Coronary artery (tissue), 2 donors: ENCODE measurements at places on chromosomes 16 and 17.

DNA sequence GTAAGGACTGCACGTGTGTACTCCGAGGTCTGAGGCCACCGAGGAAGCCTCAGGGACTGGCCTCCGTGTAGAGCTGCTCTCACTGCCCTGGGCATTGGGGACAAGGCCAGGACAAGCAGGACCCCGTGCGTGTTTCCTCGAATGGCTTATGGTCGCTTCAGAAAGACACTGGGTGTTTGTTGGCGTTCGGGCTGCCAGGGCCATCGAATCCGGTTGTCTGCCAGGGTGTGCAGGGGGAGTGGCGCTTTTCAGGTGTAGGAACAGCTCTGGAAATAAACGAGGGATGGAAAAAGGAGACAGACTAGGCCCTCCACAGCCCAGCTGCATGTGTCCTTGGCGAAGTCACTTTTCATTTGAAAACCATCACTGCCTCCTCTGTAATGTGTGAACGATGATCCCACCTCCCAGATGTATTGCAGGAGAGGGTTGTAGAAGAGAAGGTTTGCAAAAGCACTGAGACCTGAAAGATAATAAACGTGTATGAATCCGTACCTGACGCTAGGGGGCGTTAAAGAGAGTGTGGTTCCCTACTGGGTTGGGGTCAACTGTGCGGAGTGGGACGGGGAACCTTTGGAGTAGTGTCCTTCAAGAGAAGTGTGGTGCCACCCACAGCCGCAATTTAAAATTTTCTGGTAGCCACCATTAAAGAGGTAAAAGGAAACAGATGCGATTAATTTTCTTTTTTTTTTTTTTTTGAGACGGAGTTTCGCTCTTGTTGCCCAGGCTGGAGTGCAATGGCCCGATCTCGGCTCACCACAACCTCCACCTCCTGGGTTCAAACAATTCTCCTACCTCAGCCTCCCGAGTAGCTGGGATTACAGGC lies 2.1 kb upstream of the ZSCAN10 start:
- DNase-seq: no peak

DNA sequence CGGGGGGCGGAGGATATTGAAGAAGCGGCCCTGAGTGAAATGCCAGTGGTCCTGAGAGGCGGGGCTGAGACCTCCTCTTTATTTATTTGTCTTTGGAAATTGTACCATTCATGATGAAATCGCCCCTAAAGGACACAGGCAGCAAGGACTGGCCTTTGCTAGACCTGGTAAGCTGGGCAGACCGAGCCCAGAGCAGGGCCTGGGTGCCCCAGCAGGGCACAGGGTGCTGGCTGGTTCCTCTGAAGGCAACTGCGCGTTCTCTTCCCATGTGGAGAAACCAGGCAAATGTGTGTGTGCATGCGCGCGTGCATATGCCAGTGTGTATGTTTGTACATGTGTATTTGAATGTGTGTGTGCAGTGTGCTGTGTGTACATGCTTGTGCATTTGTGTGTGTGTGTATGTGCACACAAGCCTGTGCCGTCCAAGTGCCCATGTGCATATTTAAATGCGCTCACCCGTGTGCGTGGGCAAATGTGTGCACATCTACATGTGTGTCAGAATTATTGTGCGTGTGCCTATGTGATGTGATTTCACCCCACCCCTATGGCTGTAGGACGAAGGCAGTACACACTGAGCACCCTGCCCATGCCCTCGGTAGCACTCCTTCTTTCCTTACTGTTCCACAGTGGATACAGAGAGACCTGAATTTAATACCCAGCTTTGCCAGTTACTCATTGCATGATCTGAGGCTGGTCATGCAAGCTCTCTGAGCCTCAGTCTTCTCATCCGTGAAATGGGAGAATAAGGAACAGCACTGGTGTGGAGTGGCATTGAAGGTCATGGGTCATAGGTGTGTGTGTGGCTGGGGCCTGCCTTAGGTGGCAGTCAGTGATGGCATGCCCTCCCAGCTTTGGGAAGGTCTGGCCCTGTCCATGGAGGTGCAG lies 105.2 kb downstream of the CMIP start:
- DNase-seq: no peak

GRCh38 chr17:15883617-15884111 lies 61.3 kb upstream of the ADORA2B start:
- no peak for DNase-seq

- no peak for DNase-seq
These were observed 5.1 kb downstream of the RHBDF1 start for GRCh38 chr16:67183-67791.

DNA sequence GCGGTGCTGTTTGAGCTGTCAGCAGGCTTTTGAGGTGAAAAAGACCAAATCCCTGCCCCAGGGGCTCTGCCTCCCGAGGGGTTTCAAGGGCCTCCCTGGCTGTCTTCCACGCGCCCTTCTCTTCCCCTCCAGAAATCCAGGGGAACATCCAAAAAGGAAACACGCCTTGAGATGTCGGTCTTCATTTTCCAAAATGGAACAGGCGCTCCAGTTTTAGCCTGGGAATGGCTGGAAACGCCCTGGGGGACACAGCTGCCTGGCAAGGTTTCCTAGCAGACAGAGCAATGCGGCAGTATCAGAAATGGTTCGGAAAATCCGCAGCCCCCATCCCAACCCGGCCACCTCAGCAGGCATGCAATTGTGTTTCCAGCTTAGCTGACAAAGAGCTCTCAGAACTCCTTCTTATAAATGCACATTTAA lies 16.6 kb upstream of the LITAF start:
- no peak for DNase-seq

DNA sequence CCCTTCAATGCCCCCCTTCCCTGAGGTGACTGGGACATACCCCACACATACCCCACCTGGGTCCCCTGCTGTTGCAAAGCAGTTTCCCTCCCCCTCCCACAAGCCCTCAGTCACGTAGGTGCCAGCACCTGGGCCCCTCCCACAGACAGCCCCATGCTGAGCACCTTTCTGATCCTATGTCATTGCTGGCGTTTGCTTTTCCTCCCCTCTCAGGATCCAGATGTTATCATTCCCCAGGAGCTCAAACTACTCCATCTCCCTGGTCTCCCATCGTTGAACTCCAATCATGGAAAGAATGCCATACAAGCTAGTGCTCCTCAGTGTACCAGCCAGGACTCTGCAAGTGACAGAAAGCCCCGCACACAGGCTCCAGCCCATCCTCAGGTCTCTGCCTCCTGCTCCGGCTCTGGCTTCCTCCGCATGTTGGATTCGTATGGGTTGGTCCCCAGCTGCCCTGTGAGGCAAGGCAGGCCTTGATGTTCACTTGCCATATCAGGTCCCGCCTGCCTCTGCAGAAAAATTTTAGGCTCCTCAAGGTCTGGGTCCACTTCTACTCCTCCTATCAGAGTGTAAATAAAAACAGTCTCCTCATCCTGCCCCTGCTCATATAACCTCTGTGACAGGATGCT lies 31.4 kb upstream of the MED9 start:
- DNase-seq: no peak

GRCh38 chr16:49248227-49248626 lies 33.4 kb downstream of the CBLN1 start:
- no peak for DNase-seq

DNA sequence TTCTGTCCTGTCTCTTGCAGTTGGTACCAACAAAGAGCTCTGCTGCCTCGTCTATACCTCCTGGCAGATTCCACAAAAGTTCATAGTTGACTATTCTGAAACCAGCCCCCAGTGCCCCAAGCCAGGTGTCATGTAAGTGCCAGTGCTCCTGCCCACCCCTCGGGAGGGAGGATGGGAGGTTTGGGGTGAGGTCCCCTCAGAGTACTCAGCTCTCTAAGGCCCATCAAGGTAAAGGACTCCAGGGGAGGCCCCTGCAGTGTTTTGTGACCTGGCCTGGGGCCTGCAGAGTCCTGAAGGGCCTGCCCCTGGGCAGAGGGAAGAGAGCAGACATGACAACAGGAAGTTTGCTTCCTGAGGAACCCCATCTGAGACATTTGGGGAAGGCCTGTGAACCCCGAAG lies 6.4 kb downstream of the CCL18 start:
- no peak for DNase-seq

- no peak for DNase-seq
These were observed 63.1 kb downstream of the USP22 start for GRCh38 chr17:20979792-20980083.

DNA sequence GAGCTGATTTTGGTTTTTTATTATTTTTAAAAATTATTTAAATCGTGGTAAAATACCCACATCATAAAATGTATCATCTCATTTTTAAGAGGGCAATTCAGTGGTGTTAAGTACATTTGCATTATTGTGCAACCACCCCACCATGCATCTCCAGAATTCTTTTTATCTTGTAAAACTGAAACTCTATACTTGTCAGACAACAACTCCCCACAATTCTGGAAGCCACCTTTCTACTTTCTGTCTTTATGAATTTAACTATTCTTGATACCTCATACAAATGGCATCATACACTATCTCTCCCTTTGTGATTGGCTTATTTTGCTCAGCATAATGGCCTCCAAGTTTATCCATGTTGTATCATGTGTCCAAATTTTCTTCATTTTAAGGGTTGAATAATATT lies 97.9 kb downstream of the HS3ST3B1 start:
- DNase-seq: no peak

- DNase-seq: no peak
These were observed 2.8 kb upstream of the TNFRSF13B start for GRCh38 chr17:16974569-16975276.

GRCh38 chr16:30895627-30896260 lies 670 bp upstream of the CTF1 start:
- DNase-seq: no peak

- no peak for DNase-seq
These were observed 40.7 kb upstream of the GPR139 start for GRCh38 chr16:20114356-20114755.

- DNase-seq: no peak
These were observed 15.4 kb upstream of the KRT17 start for GRCh38 chr17:41639492-41640473.

DNA sequence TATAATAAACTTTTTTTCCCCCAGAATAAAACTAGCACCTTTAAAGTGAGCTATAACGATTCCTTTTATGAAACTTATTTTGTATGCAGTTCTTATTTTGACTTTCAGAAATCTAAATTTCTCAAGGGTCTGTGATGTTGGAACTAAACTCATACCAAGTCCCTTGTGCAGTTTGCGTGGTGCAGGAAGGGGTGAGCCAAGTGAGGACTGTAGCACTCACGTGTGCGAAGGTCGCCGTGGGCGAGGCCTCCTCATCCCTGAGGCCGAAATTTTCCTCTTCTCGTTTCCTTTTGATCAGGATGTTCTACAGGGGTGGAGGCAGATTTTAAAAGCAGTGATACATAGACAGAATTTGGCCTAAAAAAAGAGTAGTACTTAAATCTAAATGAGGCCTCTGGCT lies 73.7 kb downstream of the RPTOR start:
- no peak for DNase-seq

DNA sequence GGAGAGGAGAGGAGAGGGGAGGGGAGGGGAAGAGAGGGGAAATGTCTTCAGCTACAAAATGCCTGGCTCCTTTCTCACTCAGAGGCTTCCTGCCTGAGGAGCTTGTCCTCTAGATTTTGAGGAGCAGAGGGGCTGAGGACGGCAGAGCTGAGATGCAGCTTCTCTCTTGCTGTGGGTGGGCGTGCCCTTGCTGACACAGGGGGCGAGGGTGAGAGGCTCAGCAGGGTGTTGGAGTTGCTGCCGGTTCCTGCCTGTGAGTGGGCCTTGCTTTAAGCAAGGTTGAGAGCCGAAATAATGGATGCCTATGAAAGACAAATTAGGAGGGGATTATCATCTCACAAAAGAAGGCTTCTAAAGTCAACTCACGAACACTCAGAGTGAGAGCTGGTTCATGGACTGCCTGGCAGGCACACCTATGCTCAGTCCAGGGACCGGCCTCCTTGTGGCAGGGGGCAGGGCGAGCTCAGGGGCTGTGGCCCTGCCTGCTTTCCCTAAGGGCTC lies 215.6 kb downstream of the MSI2 start:
- no peak for DNase-seq

DNA sequence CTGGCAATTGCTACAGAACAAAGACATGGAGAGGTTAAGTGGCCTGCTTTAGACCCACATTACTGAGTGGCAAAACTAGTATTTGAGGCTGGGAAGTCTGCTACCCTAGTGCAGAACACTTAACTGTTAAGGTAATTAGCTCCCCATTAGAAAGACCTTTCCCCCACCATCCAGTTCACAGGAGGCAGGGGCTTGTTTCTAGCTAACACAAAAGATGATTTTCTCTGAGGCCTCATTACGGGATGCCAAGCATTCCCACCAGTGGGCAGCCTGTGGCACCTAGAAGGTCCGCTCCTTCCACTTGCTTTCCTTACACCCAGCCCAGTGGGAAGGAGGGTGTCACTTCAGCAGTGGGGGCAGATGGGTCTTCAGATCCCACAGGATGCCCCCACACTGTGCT lies 99.1 kb downstream of the RBFOX1 start:
- no peak for DNase-seq

DNA sequence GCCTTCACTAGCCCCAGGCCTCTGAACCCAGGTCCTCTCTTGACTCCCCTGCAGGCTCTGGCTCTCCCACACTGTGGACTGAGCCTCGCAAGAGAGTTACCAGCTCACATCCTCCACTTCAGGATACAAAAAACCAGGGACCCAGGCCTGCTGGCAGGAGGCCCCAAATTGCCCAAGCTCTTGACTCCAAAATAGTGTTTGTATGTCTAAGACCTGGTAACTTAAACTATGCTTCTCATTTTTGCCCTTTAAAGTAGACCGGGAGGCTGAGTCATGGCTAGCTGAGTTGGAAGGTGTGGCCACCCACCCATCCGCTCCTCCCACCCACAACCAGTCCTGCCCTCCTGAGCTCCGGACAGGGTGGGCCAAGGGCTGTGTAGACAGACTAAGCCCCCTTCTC lies 250.0 kb downstream of the SOX9 start:
- no peak for DNase-seq

- DNase-seq: no peak
These were observed 774.5 kb upstream of the RBFOX1 start for GRCh38 chr16:6558126-6558525.

DNA sequence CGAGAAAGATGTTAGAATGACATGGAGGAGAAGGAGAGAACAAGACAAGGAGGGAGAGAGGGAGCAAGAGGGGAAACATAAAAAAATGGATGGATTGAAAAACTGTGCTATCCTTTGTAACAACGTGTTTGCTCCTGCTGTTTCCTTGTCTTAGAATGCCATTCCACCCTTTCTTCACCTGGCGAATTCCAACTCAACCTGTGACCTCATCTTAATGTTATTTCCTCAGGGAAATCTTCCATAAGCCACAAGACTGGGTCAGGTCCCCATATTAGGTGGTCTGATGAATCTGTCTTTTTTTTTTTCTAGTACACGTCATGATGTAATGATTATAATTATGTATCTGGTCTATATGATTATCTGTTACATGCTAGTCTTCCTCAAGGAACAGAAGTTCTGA lies 195.0 kb upstream of the MAF start:
- DNase-seq: no peak

DNA sequence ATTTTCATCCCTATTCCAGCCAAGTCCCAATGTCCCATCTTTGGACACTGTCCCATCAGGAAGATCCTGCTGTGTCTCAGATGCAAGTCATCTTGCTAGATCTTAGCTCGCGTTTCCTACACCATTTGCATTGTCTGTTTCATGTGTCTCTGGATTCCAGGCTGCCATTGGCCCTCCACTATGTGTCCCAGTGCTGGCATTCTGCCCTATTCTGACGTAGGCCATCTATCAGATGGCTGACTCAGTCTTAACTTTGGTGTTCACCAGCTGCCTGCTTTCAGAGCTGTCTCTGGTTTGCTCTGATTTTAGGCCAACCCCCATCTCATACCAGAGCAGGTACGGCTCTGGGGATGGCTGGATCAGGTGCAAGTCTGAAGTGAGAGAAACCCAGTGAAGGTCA lies 300.9 kb upstream of the ASIC2 start:
- DNase-seq: no peak

GRCh38 chr16:49464877-49465504 lies 91.4 kb downstream of the C16orf78 start:
- peak; percentile 62 for DNase-seq
